SJSA1 (cell line): ENCODE measurements at places on chromosomes 3 and 15.

GRCh38 chr3:188400494-188401243 is 246.7 kb downstream of the LPP start:
- DNase-seq = no peak

DNA sequence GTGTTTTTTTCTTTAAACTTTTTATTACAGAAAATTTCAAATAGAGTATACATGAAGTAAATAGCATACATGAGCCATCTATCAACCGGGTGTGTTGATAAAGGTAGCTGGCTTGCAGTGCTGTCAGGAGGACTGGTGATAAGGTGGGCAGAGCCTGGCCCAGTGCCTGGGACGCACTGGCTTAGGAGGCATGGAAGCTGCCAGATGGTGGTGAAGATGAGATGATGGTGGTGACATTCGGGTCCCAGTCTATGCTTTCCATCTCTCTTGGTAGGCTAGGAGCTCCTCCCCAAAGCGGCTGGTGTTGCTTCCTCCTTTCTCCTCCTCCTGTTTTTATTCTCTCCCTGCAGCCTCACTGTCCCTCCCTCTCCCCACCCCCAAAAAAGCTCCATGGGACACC is 101.7 kb downstream of the ADCY5 start:
- no peak for DNase-seq

GRCh38 chr3:171416061-171416460 is 44.1 kb downstream of the TNIK start:
- DNase-seq = no peak

DNA sequence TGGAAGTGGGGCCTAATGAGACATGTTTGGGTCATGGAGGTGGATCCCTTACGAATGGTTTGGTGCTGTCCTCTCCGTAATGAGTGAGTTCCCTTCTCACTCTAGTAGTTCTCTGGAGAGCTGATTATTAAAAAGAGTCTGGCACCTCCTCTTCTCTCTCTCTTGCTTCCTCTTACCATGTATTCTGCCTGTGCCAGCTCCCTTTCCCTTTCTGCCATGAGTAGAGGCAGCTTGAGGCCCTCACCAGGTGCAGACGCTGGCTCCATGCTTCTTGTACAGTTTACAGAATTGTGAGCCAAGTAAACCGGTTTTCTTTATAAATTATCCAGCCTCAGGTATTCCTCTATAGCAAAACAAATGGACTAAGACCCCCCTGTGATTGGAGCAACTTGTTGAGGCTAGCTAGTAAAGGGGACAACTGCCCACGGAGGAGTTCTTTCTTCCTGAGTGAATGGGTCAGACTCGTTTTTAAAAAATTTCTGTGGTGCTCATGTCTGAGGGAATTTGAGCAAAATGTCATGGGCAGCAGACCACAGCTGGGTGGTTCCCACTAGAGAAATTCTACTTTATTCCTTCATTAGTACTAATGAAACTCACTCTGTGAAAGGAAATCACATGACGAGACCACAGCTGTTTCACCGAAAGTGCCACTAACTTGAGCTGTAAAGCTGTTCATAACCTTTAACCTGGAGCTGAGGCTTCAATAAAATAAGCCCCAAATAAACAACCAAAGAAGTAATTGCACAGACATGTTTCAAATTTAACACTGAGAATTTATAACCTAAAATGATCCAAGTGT is 210.0 kb downstream of the NFKBIZ start:
- no peak for DNase-seq

DNA sequence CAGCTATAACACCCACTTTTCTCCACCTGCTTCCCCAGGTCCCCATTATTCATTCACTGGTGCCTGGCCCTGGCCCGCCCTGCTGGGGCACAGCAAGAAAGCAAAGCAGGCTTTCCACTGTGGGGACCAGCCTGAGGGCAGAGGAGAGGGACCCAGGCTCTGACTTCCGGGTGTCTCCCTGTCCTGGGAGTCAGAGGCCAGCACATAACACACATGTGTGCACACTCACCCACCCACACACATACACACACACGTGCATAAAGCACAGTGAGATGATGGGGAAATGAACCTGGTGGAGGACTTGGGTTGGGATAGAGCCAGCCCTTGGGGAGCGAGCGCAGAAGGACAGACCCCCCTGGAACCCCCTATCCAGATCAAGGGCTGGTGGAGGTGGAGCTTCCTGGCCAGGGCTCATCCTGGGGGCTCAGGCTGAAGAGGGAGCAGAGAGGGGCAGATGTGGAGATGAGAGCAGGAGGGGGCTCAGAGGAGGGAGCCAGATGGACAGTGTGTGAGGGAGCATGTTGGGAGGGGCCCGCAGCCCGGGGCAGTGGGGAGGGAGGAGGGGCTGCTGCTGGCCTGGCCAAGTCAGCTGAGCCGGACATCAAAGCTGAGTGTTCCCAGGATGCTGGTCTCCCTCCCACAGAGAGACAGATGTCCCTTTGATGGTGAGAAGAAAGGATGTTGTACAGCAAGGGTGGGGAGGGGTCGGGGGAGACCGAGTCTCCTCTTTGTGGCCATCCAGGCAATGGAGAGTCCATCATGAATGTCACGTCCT is 78.2 kb downstream of the LINGO1 start:
- no peak for DNase-seq

GRCh38 chr3:39485547-39485946 is 18.1 kb downstream of the MOBP start:
- DNase-seq = no peak

- DNase-seq = no peak
Measured at GRCh38 chr15:68957696-68958095, 27.4 kb downstream of the SPESP1 start.

DNA sequence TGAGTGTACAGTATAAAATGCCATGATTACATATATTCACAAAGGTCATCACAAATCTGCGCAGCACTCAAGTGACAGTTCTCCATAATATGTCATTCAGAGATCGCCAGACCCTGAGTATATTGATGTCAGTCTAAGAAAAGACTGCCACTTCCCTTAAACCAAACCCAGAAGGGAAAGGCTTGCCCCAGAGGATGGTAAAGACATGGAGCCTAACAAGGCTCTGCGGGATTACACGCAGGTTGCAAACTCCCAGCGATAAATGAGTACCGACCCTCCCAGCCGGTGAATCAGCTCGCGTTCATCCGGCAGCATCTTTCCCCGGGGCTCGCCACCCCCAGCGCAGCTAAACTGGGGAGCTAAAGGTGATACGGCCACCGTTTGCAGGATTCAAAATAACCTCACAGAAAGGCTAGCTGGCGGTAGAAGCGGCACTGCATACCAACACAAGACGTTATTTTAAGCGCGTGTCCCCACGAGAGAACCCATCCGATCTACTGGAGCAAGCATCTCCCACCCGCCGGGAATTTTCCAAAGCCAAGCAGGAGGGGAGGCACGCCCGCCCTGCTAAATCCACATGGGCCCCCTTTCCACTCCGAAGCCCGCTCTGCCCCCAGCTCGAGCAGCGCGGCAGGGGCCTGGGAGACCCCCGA is 643 bp downstream of the MYO5A start:
- DNase-seq = no peak

DNA sequence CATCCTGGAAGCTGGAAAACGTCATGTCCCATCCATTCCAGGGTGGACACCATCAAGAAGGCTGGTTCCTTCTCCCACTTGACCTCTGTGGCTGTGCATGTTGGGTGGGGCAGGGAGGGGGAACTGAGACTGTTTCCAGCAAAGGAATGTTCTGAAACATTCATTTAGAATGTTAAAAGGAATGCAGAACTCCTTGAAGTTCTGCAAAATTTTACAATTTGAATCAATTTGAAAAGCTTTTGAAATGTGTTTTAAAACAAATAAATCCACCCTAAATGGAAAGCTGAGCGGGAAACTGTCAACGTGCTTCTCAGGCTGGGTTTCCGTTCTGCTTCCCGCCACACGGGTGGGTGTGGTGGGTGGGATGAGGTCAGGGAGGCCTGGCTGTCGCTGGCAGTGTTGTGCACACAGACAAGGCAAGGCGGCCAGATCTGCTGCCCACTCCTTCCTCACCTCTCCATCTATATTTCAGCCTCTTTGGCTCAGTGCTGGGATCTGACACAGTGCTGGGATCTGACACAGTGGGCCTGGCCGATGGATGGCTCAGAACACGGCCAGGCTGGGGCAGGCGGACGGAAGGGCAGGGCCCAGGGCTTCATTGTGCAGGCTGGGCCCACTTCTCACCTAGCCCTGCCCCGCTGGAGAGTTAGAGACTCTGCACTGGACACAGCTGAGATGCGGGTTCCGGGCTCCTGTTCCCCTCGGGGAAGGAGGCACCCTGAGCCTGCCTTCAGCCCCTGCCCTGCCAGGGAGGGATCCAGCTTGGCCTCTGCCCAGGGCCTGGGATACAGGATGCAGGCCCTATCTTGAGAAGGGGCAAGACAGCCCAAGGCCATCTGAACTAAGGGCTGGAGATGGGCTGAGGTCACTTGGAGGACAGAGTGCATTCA is 110.4 kb downstream of the TMEM266 start:
- DNase-seq = peak; percentile 34

DNA sequence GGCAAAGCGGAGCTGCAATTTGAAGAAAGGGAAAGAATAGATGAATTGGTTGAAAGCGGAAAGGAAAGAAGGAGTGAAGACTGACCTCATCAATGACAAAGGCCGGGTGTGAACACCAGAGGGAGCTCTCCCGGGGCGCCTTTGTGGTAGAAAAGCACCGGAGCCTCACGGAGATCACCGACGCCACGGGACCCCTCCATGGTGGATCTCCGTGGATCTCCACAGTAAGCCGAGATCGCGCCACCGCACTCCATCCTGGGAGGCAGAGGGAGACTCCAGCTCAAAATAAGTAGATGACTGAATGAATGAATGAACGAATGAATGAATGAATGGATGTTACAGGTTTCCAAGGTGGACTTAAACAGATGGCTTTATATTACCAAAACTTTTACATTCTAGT is 25.0 kb downstream of the GPR160 start:
- no peak for DNase-seq

- no peak for DNase-seq
Measured at GRCh38 chr3:137071104-137071503, 113.3 kb downstream of the IL20RB start.

DNA sequence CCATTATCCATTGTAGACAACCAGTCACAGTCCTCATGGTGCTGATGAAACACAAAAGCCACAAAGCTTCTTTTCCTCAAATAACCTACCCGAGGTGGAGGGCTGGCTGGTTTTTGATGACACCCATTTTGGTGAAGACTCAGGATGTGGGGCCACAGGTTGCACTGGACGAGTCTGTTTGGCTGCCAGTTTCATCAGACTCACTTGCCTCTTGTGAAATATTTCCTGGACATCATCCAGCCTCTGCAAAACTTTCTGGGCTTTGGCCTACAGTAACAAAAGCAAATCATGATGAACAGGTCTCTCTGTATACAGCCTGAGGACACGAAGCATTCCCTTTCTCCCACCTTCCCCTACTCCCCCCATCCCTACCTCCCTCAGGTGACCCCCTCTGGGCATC is 42.2 kb downstream of the B3GNT5 start:
- no peak for DNase-seq

DNA sequence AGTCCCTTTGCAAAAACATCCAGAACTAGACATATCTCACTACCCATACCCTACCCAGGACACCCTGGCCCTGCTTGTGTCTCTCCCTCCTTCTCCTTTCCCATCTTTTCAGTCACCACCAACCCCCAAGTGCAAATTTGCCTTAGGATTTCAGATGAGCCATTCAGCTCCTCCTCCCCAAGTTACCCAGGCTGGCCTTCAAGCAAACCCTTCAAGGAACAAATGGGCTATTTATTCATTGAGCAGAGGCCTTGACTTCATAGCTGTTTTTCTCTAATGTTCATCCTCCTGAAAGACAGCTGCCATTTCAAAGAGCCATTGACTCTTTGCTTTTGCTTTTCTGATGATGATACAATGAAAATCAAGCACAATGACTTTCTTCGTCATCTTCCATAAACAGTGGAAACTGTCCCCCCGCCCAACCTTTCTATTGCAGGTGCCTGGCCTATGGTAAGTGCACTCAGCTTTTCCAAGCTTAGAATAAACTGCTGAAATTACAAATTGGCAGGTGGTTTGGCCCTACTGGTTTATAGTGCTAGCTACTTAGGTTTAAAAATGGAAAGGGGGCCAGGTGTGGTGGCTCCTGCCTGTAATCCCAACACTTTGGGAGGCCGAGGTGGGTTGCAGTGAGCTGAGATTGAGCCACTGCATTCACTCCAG is 26.1 kb upstream of the KLHL6 start:
- DNase-seq = no peak

GRCh38 chr3:23611737-23612295 is 193.9 kb upstream of the UBE2E1 start:
- peak; percentile 50 for DNase-seq

DNA sequence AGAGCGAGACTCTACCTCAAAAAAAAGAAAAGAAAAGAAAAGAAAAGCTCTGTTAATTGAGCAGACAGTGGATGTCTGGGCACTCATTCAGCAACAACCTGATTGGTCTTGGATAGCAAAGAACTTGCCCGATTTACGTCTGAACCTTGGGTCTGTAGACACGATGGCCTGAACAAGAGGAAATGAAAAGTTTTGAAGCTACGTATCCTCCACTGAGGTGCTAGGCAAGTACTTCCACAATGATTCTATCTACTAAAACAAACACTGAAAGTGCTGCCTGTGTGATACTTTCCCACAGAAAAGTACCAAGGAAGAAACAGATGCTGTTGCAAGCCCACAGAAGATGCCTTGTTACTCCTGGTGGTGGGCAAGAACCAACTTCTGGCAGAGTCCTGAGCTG is 21.8 kb upstream of the MUSTN1 start:
- DNase-seq = no peak

- peak; percentile 82 for DNase-seq
Measured at GRCh38 chr3:9890249-9891071, at the start of gene JAGN1. JAGN1 (plus strand) TSS chr3:9890610; CDS start chr3:9890723, 113 bp downstream.

DNA sequence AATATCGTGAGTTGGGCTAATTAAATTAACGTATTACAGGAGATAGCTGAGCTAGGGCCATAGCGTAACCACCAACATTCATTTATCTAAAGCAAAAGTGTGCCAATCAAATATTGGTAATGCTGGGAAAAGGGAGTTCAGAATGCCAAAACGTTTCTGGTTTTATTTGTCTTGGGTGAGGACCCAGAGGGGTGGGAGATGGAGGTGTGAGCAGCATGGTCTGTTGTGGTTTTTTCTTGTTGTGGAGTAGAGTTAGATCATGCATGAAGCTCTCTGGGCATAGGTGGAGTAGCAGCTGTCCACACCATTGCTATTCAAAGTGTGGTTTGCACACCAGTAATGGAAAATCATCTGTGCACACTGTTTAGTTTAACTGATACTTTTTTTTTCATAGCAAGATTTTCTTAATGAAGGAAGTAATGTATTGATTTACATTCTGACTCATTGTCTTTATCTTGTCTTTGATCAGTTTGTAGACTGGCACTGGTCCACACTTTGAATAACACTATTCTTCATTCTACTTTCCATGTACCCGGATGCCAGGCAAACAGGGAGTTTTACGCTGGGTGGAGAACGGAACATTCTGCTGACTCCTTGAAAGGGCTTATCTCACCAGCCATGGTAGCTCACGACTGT is 50.8 kb upstream of the CRTC3 start:
- no peak for DNase-seq

DNA sequence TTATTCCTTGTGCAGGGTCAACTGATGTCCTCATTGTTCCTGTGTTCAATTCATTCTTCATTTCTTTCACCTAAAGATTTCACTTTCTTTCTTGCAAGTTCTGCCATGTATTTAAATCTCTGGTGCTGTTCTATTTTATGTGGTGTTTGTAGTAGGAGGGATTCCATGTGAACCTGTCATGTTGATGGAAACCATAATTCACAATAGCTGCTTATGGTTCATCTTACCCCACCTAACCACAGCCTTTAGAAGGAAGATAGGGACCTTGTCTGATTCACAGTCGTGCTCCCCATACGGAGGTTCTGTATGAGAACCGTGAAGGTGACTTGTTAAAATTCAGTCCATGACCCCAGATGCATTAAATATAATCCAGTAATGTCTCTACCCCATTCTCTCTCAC is 21.9 kb downstream of the SLCO2A1 start:
- no peak for DNase-seq

- no peak for DNase-seq
Measured at GRCh38 chr3:132435911-132436425, 18.7 kb downstream of the DNAJC13 start.
